HCT116 (cell line): ENCODE measurements at places on chromosomes 7 and 10. TPM values are rescaled to one million over a fixed set of nuclear protein-coding genes. Genes with fewer than 3 reads are reported as not detected.

PALD1 gene
- 33.1 TPM for total RNA-seq

NODAL gene
- total RNA-seq: 0.30 TPM

GRM3 gene
- not detected for total RNA-seq

DNA sequence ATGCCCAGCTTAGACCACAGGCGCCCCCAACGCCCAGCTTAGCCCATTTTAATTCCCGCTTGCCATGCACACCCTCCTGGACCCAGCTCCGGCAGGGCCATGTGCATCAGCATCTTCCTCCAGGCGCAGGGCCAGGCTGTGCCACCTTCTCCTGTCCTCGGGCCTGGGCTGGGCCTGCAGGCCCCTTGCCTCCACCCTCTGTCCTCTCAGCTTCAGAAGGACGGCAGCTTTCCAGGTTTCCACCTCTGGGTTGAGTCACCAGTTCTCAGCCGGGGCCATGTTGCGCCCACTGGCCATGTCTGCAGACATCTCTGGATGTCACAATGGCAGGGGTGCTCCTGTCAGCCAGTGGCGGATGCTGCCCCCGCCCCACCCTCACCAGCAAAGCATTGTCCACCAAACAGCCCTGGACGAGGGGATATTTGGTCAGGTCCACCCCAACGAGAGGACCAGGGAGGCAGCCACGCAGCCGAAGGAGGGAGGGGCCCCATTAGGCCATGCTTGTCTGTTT, 59.1 kb upstream of the NKX6-2 start:
- no peak for DNase-seq

TUBAL3 gene
- 0.98 TPM for total RNA-seq

ENKUR gene
- total RNA-seq: 0.32 TPM

DNA sequence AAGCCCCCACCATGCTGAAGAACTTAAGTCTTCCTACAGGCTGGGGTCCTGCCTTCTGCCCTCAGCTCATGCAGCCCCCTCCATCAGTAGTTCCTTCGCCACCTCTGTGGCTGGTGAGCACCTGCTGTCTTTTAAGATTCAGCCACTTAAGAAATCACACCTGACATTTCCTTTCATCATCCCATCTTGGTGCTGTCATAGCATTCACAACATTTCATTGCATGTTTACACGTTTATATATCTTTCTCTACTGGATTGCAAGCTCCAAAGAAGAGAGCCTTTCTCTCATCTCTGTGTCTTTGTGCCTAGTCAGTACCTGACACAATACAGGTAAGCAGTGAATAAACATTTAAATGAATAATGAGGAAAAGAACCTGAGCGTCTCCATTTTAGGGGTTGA, 38.3 kb downstream of the SND1 start:
- DNase-seq: no peak

DNA sequence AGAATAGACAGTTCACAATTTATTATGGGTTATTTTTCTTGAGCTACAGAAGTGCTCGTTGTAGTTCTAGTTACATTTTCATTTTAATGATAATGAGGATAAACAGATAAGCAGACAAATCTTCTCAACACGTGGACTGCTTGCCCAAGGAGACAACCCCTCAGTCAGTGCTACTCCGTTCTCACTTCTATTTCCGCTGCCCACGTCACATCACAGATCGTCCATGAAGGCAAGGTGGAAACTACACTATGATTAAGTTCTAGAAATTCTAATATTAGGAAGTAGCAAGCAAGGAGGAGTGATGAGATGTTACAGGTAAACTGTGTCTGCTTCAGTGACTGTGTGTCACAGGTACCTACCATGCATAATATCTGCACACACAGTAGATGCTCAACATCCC, 210.5 kb downstream of the CHCHD3 start:
- DNase-seq: no peak

NCF1 gene
- total RNA-seq: 0.27 TPM

DNA sequence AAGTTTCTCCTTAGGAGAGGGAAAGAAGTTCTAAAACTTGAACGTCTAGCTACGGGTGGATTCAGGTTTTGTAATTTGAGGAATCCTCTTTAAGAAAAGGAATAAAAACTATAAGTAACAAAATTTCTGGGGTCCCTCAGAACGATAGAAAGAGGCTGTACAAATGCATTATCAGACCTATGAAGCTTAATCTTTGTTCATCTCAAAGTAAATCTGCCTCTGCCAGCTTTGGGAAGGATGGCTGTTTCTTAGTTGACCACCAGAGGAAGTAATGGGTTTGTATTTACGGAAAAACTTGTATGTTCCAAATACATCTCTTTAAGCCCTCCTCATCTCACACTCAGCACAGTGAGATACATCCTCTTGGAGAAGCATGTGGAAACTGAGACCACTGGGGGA, 864 bp downstream of the PSTK start:
- peak; percentile 34 for DNase-seq

TMEM270 gene
- 1.1 TPM for total RNA-seq

- no peak for DNase-seq
Observed at GRCh38 chr10:7533657-7534479, 123.0 kb upstream of the SFMBT2 start.

HMX2 gene
- not detected for total RNA-seq

C7orf33 gene
- not detected for total RNA-seq

DNA sequence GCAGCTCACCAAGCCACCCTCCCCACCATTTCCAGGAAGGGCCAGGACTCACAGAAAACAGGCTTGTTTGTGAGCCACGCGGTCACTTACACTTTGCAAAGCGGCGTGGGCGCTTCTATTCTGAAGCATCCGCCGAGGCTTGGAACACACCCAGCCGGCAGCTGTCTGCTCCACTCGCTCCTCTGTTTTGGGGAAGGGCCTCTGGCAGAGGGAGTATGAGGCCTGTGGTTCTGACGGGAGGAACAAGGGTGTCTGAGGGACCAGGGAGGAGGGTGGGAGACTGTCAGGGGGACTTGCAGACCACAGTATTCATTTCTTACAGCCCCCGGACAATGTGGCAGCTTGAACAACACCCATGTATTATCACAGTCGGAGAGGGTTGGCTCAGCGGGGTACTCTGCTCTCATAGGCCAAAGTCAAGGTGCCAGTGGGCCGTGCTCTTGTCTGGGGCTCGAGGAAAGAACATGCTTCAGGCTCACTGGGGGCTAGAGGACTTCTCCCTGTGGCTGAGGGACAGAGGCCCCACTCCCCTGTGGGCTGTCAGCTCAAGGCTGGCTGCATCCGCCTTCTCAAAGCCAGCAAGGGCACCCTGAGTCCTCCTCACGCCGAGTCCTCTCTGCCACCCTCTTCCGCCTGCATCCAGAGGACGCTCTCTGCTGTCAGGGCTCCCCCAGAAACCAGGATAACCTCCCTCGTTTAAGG, 60.4 kb upstream of the FAM20C start:
- no peak for DNase-seq

IL2RA gene
- total RNA-seq: 0.59 TPM

SP8 gene
- 0.76 TPM for total RNA-seq

TAS2R41 gene
- not detected for total RNA-seq

DNA sequence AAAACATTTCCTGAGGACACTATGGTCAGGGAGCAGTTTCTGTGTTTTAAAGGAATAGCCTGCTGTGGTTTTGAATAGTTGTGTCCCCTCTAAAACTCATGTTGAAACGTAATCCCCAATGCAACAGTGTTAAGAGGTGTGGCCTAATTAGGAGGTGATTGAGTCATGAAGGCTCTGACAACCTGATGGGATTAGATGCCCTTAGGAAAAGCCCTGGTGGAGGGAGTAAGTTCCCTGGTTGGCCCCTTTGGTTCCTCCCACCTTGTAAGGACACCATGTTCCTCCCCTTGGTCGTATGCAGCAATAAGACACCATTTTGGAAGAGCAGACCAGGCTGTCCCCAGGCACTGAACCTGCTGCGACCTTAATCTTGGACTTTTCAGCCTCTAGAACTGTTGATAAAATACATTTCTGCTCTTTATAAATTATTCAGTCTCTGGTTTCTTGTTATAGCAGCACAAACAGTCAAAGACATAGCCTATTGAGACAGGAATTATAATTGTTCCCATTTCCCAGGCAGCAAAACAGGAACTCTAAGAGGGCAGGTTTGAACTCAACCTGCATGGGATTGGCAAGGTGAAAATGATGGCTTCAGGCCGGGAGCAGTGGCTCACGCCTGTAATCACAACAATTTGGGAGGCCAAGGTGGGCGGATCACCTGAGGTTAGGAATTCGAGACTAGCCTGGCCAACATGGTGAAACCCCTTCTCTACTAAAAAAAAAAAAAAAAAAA, 20.5 kb upstream of the TNS3 start:
- no peak for DNase-seq

GRCh38 chr7:112571852-112572607, 91.2 kb downstream of the LSMEM1 start:
- peak; percentile 7 for DNase-seq

SLC26A4 gene
- total RNA-seq: 0.66 TPM

GRCh38 chr10:34341473-34341872, 473.6 kb downstream of the PARD3 start:
- DNase-seq: no peak

- no peak for DNase-seq
Observed at GRCh38 chr7:9200626-9201025, 767.2 kb downstream of the NXPH1 start.

DNA sequence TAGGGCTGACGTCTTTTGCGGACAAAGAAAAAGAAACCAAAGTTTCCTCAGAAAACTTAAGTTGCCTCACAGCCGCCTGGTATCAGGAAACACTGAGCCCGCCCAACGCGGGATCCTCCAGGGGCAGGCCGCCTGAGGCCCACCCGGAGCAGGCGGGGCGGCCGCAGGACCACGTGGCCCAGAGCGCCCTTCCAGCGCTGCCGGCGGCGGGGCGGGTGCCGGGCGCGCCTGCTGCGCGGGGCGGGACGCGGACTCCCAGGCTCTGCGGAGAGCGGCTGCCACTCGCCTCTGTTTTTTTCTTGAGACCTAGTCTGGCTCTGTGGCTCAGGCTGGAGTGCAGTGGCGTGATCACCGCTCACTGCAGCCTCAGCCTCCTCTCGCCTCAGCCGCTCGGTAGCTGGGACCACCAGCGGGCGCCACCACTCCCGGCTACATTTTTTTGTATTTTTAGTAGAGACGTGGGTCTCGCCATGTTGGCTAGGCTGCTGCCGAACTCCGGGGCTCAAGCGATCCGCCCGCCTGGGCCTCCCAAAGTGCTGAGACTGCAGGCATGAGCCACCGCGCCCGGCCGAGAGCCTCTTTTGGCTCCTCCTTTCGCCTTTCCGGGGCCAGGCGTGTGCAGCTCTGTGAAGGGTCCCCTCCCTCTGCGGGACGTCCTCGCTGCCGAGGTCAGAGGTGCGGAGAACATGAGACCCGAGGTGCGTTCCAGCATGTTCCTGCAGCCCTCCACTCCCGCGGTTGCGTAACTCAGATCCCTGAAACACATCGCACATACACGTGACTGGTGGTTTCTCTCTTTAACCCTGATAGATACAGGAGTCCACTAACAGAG, 11.6 kb upstream of the HNRNPF start:
- DNase-seq: no peak

DNA sequence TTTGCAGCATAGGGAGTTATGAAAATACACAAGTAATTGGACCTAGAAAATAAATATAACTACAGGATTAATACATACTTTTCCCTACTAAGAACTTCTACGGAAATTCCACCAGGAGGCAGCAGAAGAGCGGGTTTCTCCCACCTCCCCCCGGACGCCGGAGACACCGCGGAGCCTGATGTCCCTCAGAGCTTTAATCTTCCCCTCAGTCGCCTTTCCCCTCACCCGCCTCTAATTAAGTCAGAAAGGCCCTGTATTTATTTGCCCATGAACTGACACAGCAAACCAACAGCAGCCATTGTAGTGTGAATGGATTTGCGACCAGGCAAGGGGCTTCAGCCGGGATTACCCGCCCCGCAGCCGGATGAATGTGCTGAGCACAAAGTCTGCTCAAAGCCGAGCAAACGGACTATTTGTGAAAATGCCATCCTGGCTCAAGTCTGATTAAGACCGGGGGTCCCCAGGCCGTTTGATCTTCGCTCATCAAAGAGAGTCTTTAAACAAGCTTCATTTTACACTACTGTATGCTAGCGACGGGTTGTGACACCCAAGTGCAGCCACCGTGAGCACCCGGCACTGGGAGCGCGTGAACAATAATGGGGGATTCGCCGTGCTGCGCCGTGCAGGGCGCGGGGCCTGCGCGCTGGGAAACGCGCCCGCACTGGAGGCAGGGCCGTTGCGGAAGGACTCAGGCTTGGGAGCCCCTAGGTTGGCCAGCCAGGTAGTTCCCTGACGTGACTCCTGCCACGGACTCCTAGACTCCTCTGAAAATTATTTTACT, 5.6 kb upstream of the DKK1 start:
- DNase-seq: no peak

DNA sequence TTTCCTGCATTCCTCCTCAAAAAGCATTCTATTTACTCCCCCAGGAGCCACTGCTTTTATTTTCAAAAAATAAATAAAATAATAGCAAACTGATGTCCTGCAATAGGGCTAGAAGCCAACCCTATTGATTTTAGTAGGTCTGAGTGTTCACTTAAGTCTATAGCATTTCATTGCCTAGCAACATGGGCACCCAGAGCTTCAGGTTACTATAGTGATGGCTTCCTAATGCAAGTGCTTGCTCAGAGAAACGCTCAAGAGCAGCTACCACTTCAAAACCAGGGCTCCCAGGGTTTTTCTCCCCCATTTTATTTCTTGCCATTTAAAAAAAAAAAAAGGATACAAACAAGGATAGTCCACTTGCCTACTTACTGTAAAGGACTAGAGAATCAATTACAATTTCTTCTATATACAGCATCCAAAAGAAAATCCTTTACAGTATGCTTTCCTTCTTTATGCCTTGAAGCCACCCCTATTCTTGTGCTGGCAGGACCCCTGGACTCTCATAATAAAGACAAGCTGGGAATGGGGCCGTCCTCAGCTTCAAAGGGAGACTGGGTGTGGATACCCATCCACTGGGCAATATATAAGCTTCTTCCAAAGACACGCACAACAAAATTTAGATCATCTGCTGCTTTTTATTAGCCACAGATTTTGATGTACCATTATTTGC, 133.3 kb downstream of the VPS41 start:
- no peak for DNase-seq

PDZD7 gene
- 6.1 TPM for total RNA-seq

DNA sequence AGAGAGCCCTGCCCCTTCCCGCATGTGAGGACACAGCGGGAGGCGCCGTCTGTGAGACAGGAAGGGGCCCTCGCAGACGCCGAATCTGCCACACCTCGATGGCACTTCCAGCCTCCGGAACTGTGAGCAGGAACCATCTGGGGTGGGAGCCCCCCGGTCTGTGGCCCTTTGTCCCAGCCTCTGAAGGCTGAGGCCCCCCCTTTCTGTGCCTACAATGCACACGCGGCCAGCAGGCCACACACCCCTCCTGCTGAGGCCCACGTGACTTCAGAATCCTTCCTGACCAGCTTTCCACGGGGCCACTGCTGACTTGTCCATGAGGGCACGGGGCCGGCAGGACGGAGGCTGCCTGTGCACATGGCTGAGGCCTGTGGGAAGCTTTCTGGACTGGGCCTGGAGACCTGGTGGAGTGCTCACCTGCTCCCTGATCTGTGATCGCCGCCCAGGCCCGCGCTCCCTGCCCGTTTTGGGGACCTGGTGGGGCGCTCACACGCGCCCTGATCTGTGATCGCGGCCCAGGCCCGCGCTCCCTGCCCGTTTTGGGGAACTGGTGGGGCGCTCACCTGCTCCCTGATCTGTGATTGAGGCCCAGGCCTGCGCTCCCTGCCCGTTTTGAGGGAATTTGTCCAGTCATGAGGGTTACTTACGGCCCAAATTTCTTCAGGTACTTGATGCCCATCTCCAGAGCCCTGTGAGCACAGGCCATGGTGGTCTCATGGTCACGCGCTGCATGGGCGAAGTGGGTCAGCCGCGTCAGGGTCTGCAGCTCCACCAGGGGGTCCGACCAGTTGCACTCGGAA, 34.3 kb downstream of the CFAP46 start:
- no peak for DNase-seq

ABCC2 gene
- total RNA-seq: 88.2 TPM
